ENCODE measurements at places on chromosomes 2 and 18.

- DNase-seq: no peak
These were observed 68.1 kb downstream of the TMEM247 start for GRCh38 chr2:46547223-46548102.

DNA sequence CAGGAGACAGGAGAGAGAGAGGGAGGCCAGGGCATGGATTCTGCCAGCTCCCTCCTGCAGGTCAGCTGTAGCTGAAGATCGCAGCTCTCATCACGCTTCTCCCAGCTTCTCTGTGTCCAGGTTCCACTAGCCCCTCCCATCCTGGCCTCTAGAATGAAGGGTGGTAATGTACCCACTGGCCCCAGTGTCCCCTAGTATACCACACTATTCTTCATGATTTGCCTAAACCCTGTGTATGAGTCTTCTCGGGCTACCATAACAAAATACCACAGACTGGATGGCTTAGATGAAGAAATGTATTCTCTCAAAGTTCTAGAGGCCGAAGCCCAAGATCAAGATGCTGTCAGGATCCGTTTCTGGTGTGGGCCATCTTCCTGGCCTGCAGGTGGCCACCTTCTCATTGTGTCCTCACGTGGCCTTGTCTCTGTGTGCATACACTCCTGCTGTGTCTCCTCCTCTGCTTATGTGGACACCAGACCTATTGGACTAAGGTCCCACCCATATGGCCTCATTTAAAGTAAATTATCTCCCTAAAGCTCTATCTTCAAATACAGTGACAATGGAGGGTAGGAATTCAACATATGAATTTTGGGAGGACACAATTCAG is 77.3 kb downstream of the TNFRSF11A start:
- no peak for DNase-seq

DNA sequence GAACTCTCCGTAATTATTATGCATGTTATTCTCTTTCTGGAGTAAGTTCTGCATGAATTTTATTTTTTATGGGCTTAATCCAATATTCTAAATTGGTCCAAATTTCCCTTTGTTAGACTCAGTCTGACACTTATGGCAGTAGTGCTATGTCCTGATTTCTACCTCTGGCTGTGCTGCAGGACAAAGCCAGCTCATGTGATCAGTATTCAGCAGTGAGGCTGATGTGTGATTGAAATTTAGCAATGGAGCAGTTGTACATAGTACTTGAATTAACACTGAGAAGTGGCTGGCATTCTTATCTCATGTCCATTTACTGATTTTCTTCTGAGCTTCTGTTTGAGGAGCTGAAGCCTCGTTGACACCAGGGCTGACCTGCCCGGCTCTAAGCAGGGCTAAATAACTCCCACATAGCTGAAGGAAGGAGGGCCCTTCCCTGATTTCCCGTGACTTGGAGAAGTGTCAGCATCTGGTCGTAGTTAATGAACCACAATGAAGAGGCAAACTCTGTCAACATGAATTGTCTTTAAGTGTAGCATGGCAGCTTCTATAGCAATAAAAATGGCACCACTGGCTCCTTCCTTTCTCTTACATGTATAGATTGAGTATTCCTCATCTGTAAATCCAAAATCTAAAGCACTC is 159.0 kb upstream of the RASGRP3 start:
- DNase-seq: no peak

DNA sequence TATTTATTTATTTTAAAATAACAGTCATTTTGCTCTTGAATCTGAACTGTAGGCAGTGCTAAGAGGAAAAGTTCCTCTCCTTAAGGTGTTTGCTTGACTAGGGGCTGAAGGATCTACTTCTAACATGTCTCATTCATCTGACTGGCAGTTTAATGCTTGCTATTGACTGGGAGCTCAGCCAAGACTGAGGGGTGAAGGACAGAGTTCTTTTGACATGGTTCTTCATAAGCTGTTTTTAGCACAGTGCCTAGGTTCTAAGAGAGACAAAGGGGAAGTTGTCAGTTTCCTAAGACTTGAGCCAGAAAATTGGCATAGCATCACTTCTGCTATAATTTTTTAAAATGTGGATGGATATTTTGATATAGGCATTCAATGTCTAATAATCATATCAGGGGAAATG is 73.0 kb downstream of the COMMD1 start:
- no peak for DNase-seq

GRCh38 chr2:128286011-128286721 is 32.5 kb downstream of the HS6ST1 start:
- no peak for DNase-seq

DNA sequence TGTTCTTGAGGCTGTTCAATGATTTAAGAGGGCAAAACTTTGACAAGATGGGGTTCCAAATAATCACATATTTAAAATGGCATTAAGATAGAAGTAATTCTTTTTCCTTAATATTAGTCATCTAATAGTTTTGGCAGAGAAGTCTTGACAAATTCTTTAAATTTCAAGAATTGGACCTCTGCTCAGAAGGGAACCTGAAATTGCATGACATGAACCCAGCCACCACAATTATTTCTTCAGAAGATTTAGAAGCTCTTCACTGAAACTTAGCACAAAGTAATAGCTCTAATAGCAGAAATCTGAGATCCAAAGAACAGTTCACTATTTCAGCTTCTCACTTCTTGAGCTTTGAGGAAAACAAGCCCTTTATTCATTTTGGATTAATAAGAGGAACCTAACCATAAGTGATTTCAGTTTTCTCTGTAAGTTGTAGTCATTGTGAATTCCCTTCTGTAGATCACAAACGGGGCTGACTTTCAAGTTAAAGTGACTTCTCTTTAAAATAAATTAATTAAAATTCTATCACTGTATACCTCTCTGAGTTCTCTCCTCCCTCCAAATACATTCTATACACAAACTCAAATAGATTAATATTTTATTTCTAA is 100.6 kb upstream of the ITGA4 start:
- no peak for DNase-seq

DNA sequence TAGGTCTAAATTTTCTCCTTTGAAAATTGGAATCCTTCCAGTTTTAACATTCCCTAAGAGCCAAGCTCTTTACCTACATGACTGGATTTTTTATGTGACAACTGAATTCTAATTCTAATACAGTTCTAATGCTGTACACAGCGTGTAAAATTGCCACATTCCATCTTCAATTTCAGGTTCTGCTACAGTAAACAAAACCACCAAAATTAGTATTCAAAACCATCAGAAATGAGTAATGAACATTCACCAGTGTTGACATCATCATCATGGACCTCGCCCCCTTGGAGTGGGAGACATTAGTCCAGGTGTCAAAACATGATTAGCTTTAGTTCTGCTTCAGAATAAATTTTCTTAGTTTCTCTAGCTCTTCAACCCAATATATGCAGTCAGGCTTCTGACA is 133.6 kb downstream of the MBD2 start:
- no peak for DNase-seq

DNA sequence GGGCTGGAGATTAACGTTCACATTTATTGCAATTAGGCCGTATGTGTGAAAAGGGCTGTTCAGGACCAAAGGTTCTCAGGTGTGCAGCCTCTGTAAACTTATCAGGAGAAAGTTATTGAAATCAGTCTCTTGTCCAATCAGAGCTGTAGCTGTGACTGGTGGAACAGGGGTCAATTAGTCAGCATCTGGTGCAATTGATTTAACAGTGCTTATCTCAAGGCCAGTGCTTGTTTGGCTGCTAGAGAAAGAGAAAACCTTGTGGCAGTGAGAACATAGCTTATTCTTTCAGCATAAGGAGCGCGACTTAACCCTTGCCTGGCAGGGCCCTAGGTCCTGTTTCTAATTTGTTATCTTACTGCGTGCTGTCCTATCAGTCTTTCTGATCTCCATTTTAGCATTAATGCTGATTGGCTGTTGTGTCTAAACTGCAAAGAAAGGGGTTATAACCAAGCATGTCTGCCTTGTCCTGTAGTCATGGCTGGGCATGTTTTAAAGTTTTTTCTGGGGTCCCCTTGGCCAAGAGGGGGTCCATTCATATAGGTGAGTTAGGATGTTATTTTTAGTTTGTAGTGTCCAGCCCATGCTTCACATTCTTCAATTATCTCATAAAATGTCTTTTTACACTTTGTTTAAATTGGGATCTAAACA is 66.4 kb downstream of the CYB5A start:
- DNase-seq: no peak

DNA sequence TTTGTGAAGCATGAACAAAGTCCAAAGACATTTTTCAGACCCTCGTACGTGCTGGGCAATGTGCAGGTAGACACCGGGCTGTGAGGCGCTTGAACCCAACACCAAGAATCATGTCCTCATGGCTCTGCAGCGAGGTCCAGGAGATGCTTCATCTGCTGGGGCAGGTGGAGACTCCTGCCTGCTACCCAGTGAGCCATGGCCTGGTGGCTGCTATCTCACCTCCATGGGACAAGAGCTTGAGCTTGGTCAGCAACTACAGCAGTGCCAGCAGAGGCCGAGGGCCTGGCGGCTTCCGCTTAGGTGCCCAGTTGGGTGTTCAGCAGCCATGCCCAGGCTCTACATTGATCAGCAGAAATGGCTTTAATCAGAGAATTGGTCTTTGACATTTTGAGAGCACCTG is 281.0 kb upstream of the HS6ST1 start:
- DNase-seq: no peak

GRCh38 chr2:39696101-39696553 is 30.4 kb downstream of the TMEM178A start:
- DNase-seq: peak; percentile 58

DNA sequence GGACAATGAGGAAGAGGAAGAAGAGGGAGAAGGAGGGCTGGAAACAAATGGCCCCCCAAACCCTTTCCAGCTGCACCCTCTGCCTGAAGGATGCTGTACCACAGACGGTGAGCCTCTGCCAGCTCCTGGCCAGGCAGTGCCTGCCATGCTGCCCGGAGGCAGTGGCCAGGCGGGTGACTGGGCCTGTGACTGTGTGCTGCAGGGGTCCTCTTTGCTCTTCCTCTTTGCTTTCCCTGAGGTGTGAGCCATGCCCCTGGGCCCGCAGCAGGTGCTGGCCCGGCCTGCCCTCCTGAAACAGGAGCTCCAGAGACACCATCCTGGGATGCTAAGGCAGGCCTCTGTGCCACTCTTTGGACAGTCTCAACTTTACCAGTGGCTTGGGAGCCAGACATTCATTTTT is 28.6 kb downstream of the GREB1 start:
- DNase-seq: no peak

- peak; percentile 25 for DNase-seq
These were observed 96.2 kb downstream of the CABLES1 start for GRCh38 chr18:23231340-23232021.

DNA sequence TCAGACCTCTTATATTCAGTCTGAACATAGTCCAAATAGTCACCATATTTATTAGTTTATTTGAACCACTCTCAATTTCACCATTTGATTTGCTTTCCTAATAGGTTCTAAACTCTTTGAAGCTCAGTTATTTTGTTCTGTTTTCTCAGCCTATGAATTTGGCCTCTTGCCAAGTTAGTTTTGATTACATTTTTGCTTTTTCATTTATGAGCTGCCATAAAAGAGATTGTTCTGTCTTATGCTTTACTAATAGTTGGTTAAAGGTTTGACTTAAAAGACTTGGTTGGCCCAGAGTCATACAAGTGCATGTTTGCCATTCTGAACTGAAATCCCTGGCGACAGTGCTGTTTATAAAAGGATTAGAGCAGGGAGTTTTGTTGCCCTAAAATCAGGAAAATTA is 85.9 kb upstream of the RANBP2 start:
- peak; percentile 57 for DNase-seq

GRCh38 chr2:138782383-138782782 is 2.2 kb upstream of the NXPH2 start:
- DNase-seq: no peak

GRCh38 chr2:234558642-234559041 is 61.8 kb upstream of the ARL4C start:
- no peak for DNase-seq

DNA sequence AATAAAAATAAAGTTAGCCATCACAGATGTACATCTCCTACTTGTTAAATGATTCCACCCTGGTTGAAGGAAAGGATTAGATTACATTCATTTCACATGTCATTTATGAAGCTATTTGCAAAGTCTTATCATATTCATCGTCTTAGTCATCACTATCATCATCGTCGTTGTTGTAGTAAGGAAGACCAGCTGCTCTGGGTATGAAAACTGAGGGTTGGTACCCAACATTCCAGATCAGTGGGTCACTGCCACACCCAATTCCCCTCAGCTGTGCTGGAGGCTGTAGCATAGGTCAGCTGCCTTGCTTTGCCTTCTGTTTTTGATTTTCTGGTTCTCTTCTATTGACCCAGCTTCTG is 20.9 kb upstream of the CCBE1 start:
- no peak for DNase-seq

GRCh38 chr18:42756214-42756613 is 359.3 kb downstream of the RIT2 start:
- DNase-seq: peak; percentile 73

DNA sequence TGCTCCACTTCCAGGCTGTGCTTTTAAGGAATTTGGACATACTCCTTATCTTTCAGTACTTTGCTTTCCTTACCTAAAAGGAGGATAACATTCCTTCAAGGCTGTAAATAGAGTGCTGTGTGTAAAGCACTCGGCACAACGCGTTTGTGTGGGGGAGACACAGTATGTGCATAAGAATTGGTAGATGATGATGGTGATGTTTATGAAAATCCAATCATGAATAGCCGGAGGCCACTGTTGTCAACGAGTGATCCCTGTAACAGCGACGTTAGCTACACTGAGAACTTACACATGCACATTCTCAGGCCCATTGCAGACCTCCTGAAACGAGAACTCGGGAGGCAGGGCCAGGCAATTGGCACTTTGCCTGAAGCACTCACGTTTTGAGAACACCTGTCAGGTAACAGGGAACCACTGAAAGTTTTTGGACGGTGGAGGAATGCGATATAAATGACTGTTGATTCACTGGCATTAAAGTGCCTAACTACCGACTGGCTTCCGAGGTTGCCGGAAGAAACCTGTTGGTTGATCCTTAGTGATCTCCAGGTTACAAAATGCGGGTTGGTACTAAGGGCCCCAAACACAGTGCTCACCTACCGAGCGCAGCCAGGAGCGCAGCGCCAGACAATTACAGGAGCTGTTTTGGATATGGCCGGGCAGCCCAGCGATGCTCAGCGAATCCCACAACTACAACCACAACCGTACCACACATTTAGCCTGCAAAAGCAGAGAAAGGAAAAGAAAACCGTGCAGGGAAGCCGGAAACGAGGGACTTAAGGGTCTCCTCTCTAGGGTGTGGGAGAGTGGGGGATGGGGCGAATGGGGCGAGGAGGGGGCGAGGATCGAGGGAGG is 1.0 kb upstream of the MAP4K4 start:
- peak; percentile 85 for DNase-seq

- no peak for DNase-seq
These were observed 331.3 kb downstream of the THSD7B start for GRCh38 chr2:137096693-137097092.

Measured in brain (organoid and tissue), 16 donors.